ENCODE measurements at places on chromosomes 1 and 21.

- DNase-seq: peak; percentile 32
Measured at GRCh38 chr1:25614501-25615171, 2.0 kb upstream of the MAN1C1 start.

GRCh38 chr1:235313262-235313661, 14.7 kb downstream of the ARID4B start:
- DNase-seq: no peak

DNA sequence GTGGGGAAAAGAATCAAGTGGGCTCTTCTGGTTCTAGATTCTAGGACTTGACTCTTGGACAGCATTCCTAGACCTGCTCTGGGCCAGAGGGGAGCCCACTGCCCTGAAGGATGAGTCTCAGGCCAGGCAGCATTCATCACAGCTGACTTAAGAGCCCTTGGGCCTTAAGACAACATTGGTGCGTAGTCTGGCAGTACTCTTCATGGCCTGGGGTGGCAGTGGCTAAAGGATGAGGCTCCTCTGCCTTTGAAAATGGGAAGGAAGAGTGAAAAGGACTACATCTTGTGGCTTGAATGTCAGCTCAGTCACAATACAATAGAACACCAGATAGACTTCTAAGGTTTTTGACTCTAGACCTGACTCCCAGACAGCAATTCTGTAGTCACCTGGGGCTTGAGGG, 1415.1 kb upstream of the PRMT6 start:
- DNase-seq: peak; percentile 61

GRCh38 chr1:118926261-118926660, 61.9 kb downstream of the TBX15 start:
- no peak for DNase-seq

DNA sequence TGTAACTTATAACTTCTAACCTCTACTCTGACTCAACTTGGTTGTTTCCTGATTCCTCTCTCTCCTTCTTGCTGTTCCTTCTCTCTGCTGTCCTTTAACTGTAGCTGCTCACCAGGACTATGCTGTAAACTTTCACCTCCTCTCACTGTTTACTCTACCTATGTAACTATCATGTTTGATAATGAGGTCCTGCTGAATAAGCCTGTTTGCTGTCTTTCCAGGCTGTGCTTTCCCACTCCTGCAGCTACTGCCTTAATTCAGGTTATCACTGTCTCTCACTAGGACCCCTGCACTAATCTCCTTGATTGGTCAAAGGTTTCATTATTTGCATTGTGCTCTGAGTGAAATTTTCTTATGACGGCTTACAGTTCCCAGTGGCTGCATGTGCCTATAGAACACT, 633.9 kb upstream of the PTBP2 start:
- DNase-seq: no peak
